ENCODE measurements at places on chromosomes 4 and X.

DNA sequence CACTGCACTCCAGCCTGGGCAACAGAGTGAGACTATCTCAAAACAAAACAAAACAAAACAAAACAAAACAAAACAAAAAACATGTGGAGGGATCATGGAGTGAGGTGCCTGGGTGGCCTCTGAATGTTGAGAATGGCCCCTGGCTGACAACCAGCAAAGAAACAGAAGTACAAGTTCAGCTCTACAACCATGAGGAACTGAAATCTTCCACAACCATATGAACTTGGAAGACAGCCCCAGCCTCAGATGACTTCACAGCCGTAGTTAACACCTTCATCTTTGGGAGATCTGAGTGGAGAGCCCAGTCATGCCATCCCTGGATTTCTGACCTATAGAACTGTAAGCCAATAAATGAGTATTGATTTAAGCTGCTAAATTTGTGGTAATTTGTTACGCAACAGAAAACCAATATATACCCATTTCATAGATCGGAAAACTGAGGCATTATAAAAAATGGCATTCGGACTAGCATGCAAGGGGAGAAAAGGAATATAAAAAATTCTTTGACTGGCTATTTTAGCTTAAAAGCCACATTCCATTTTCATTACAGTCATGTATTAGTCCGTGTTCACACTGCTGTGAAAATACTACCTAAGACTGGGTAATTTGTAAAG lies 138.7 kb upstream of the RAPGEF2 start:
- no peak for DNase-seq

- no peak for DNase-seq
Measured at GRCh38 chr4:176479767-176480166, 160.0 kb downstream of the SPCS3 start.

GRCh38 chr4:10457255-10457801 lies at the start of gene ZNF518B:
Gene ZNF518B, minus strand, starts transcription at chr4:10457426. Its CDS starts 11,098 bp downstream, at chr4:10446328.
- DNase-seq, result peak; percentile 58

DNA sequence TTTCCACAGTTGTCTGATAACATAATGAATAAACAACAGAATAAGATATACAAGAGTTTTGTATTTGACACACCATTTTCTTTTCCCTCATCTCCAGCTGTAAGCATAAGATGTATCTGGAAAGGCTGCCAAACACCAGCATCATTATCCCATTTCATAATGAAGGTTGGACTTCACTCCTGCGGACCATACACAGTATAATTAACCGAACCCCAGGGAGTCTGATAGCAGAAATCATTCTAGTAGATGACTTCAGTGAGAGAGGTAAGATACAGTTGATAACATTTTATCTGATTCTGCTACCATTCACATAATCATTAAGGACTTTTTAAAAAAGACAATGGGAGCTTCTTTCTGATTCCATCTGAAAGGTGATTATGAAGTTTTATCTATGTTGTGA lies 535.2 kb downstream of the GALNTL6 start:
- DNase-seq, result no peak

GRCh38 chrX:9538544-9539045 lies 73.7 kb downstream of the TBL1X start:
- no peak for DNase-seq

GRCh38 chrX:1751781-1752180 lies 136.9 kb downstream of the ASMT start:
- DNase-seq, result peak; percentile 3

DNA sequence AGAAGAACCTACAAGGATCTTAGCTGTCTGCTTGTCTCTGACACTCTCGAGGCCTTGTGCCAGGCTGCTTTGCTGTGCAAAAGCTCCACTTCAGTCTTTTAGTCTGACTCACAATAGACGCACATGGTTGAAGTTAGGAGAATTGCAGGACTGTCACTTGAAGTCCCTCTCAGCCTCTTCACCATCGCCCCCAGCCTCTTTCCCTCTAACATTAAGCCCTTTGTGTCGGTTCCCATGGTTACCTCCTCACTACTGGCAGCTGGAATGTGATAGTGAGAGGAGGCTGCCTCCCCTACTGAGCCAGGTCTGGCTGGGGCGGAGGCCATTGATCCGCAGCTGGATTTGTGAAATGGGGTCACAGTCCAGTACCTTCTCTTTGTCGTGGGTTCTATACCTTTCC lies 201.8 kb downstream of the SOWAHB start:
- DNase-seq, result peak; percentile 5

DNA sequence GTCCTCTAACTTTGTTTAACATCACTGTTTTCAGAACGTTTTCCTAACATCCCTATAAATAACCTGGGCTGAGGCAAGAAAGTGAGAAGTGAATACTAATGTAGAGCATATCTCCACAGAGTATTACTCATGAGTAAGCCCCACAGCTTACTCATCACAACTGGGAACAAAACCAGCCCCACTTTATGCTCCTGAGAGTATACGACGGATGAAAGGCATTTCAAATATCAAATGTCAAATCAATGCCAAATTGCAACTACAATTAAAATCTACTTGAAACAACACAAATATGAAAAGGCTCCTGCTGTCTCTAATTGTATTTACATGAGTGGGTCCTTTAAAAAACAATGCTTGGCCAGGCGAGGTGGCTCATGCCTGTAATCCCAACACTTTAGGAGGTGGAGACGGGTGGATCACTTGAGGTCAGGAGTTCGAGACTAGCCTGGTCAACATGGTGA lies 41.2 kb downstream of the SH3RF1 start:
- DNase-seq, result peak; percentile 93

DNA sequence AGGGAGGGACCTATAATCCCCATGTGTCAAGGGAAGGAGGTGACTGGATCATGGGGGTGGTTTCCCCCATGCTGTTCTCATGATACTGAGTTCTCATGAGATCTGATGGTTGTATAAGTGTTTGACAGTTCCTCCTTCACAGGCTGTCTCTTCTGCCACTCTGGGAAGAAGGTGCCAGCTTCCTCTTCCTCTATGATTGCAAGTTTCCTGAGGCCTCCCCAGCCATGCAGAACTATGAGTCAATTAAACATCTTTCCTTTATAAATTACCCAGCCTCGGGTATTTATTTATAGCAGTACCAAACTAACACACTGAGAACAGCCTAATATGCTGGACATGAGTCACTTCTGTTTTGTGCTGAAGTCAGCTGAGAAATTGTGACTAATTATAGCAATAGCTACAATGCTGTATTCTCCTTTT lies 656.9 kb upstream of the CPEB2 start:
- DNase-seq, result peak; percentile 75

Data from ELR (cell line).